ENCODE measurements at places on chromosomes 5 and 9.

- no peak for DNase-seq
Observed at GRCh38 chr9:130276121-130276520, 10.6 kb downstream of the HMCN2 start.

- DNase-seq, result no peak
Observed at GRCh38 chr9:93648181-93648580, 71.8 kb downstream of the PHF2 start.

DNA sequence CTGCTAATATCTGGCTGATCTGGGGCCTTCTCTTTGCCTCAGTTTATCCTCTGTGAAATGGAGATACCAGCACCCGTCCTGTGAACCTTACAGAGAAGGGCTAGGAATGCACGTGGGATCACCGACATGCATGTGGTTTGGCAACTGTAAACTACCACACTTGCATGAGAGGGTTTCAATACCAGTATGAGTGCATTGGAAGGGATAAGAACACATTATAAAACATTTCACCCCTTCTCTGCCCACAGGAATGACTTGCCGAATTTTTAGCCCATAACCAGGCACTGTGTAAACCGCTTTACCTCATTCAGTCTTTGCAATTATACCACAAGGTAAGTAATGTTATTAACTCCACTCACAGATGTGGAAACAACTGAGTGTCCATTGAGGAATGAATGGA is 8.9 kb upstream of the RAB14 start:
- no peak for DNase-seq

- DNase-seq, result no peak
Observed at GRCh38 chr5:93602241-93603077, 19.4 kb downstream of the NR2F1 start.

GRCh38 chr5:126335886-126336285 is 87.3 kb upstream of the GRAMD2B start:
- DNase-seq, result no peak

DNA sequence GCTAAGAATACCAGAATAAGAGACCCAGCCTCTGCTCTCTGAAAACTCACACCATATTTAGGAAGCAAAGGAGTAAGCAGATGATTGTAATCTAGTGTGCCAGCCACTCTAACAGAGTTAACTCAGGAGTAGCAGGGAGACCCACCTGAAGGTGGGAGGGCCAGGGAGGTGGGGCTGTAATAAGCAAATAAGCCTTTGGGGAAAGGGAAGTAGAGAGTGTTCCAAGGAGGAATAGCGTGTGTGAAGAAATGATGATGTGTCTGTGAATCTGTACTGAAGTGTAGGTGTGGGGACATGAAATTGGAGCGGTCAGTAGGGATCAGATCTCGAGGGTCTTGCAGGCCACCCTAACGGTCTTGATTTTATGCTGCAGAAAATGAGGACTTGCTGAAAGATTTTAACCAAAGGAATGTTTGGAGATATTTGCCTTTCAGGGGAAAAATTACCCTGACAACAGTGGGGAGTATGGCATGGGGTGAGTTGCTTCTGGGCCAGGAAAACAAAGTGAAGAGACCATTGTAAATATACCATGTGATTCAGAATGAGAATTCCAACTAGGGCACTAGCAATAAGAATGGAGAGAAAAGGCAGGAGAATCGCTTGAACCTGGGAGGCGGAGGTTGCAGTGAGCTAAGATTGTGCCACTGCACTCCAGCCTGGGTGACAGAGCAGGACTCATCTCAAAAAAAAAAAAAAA is 44.1 kb upstream of the FSD1L start:
- DNase-seq, result no peak

- no peak for DNase-seq
Observed at GRCh38 chr5:133675376-133676154, 63.2 kb upstream of the FSTL4 start.

- DNase-seq, result no peak
Observed at GRCh38 chr9:79877943-79878602, 306.3 kb downstream of the TLE4 start.

GRCh38 chr5:1859099-1859498 is 23.6 kb downstream of the IRX4 start:
- DNase-seq, result no peak

- no peak for DNase-seq
Observed at GRCh38 chr5:112823656-112824055, 37.4 kb upstream of the SRP19 start.

DNA sequence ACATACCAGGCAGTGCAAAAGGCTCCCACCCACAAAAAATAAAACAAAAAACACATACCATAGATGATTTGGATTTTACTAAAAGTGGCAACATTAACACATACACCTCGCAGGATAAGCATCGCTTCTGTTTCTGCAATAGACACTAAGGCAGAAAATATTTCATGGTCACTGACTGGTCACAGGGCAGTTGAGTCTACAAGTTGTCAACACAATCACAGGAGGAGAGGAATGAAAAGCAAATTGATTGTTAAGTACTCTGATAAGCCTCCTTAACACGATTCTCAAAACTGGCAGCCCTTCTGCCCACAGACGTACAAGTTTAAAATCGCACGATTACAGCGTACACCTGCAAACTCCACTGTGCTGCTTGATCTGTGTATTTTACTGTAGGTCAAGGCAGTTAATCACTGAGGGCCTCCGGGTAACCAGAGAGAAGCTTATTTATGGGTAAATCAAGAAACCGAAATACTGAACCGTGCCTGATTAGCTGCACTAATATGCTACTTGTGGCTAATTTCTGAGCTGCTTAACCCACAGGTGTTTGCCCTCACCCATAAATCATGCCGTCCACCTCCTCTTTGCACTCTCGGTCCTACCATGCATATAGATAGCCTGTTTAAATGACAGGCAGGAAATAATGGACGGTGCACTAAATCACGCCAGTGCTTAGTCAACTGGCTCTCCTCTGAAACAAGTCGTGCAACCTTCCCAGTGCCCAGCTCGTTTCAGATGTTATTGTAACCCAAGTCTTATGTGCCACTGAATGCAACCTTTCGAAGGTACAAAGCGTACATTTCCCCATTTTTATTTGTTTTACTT is 659.4 kb upstream of the ADAMTS16 start:
- DNase-seq, result no peak

DNA sequence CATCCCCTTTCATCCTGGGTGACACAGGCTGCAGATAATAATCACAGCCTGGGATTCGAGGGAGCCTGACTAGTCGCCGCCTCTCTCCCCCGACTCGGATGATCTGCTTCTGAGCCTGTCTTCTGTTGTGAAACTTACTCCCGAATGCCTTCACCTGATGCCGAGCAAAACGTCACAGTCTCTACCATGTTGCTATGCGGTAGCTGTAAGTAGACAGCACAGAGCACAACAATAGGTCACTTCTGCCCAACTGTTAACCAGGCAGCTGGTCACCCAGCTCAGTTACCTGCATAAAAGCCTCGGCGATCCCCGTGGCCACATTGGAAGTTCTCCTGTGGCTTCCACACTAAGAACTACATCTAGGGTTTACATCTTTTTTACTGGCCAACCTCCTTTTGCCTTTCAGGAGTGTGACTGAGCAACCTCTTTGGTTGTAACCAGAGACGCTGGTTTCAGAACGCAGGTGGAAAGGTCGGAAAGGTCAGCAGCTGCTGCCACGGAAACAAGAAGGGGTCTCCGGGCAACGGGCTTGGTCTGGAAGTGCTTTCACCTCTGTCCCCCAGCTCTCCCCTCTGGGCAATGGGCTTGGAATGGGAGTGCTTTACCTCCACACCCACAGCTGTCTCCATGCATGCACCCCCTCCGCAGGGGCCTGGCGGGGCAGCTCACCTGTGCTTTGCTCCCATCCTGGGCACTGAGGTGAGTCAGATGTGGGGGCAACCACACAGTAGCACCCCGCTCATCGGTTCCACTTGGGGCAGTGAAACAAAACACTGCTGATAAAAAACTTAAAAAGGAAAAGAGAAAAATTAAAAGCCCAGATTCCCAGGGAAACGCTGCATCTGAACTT is 7.6 kb upstream of the PPP1R26 start:
- no peak for DNase-seq

GRCh38 chr5:56006094-56006493 is 11.3 kb upstream of the IL6ST start:
- no peak for DNase-seq

- DNase-seq, result no peak
Observed at GRCh38 chr5:66242050-66242715, 98.1 kb downstream of the SREK1 start.

- no peak for DNase-seq
Observed at GRCh38 chr9:107675351-107676259, 186.0 kb upstream of the KLF4 start.

GRCh38 chr9:95285307-95285706 is 32.2 kb downstream of the FANCC start:
- no peak for DNase-seq

DNA sequence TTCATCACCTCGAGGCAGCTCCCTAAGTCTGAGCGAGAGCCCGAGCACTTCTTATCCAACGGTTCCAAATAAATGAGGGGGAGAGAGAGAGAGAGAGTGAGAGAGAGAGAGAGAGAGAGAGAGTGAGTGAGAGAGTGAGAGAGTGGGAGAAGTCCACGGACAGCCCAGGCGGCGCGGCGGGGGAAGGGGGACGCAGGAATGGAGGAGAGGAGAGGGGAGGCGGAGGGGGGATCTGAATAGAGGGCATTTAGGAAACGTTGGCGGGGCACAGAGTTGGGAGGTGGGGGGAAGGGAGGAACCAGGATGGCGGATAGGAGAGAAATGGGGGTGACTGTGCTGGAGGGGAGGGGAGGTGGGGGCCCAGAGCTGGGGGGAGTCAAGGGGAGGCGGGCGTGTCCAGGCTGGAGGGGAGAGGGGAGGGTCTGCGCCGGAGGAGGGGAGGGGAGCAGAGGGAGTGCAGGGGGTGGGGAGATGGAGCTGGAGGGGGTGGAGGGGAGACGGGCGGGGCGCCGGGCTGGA is 398 bp upstream of the BASP1 start:
- no peak for DNase-seq

- no peak for DNase-seq
Observed at GRCh38 chr9:136133191-136133958, 14.7 kb upstream of the TMEM250 start.

DNA sequence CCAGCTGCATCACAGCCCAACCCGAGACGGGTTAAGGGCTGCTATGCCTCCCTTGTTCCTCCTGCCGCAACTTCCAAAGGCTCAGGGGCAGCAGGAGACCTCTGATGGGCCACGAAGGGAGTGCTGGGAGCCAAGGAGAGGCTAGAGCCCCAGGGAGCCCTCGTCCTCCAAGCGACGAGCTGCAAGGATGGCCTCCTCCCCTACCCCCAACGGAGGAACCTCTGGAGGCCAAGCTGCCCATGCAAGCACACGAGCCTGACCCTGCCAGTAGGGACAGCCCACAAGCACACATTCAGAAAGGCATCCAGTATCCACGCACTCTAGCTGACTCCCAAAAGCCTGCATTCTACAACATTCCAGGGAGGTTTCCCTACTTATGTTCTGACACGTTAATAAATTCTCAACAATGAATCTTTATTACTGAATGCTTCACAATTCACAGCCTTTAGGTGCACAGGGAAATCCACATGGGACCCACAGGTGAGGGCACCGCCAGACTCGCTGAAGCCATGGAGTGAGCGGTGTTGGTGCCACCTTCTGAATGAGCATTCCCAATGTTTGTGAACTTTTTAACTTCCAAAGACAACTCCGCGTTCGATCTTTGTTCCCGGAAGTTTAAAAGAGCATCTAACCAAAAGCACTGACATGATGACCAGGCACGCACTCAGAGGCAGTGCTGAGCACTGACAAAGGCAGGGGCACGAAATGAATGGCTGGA is 28.7 kb downstream of the IPPK start:
- no peak for DNase-seq

GRCh38 chr5:9782826-9783560 is 152.8 kb upstream of the TAS2R1 start:
- DNase-seq, result no peak

DNA sequence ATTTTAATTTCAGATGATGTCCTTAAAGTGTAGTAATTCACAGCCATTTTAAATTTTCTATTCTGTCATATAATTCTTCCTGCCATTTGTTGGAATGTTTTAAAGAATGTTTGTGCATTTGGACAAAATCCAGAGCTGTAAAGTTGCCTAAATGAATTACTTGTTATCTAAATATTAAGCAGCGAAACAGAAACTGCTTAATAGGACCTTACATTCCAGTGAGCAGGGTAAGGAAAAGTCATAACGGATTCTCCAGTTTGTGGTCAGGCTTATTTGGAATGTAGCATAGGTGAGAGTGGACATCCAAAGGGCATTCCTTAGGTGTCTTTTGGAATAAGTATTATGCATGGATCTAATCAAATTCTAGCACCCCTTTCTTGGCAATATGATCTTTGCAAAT is 410.4 kb upstream of the PTPRD start:
- no peak for DNase-seq

GRCh38 chr5:176654856-176655255 is 7.6 kb downstream of the TSPAN17 start:
- DNase-seq, result no peak

All from activated CD8-positive, alpha-beta memory T cell treated with anti-CD3 and anti-CD28 coated beads for 1 hour (primary cell).